ENCODE measurements at places on chromosomes 4 and X.
A peak's percentile ranks its signal among the peaks of the same experiment; 100 is the strongest.

DNA sequence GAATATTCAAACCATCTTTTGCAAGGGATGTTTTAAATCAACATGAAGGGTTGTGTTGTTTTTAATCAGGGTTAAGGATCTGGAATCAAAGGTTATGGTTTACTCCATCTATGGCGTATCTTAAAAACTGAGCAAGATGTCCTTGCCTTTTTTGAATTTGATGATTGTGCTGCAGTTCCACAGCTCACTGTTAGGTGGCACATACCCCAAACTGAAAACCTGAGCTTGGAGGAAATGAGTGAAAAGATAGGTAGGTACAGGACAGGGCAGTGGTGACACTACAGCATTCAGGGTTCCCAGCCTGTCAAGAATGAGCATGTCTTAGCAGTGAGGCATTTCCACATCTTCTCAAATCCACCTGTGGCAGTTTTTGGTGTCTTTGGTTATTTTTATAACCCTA, 13.1 kb upstream of the EOLA1 start:
- peak; percentile 53 for DNase-seq

DNA sequence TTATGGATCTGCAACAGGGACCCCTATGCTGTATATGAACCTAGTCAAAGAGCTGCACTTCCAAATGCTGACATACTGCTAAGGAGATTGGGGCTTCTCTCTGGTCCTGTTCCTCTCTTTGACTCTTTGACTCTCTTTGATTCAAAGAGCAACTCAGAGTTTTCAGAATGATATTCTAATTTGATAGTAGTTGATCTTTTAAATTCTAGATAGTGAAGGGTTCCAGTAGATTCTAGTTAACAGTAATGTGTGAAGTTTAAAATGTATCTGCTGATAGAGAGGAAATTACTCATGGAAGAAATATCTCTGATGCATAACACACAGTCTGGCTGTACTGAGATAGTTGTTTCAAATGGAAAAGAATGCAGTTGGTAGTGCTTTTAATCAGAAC, 239.1 kb downstream of the RASL11B start:
- no peak for DNase-seq

GRCh38 chr4:174397366-174398155, 113.8 kb downstream of the CEP44 start:
- no peak for DNase-seq

GRCh38 chr4:149264093-149264733, 551.4 kb downstream of the IQCM start:
- DNase-seq: peak; percentile 57

- no peak for DNase-seq
These were observed 82.4 kb upstream of the HPRT1 start for GRCh38 chrX:134377537-134377936.

GRCh38 chrX:25810202-25810601, 327.9 kb upstream of the MAGEB18 start:
- DNase-seq: no peak

- DNase-seq: no peak
These were observed 19.0 kb downstream of the SMS start for GRCh38 chrX:21959362-21960051.

DNA sequence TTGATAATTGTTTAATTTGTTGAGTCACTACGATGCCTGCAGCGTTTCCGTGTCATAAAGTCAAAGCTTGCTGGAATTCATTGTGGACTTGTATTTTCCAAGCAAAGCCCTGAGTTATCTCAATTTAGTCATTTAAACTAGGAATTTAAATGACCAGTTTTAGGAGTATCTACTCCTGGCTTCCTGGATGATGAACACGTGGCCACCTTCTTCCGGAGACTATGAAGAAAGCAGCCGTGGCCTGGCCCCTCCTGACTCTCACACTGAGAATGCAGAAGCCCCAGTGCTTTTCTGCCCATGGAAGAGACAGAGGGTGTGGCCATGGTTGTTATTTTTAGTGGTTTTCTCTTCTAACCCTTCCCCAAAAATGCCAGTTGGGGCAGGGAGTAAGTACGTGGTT, 250.7 kb upstream of the GATB start:
- DNase-seq: no peak

DNA sequence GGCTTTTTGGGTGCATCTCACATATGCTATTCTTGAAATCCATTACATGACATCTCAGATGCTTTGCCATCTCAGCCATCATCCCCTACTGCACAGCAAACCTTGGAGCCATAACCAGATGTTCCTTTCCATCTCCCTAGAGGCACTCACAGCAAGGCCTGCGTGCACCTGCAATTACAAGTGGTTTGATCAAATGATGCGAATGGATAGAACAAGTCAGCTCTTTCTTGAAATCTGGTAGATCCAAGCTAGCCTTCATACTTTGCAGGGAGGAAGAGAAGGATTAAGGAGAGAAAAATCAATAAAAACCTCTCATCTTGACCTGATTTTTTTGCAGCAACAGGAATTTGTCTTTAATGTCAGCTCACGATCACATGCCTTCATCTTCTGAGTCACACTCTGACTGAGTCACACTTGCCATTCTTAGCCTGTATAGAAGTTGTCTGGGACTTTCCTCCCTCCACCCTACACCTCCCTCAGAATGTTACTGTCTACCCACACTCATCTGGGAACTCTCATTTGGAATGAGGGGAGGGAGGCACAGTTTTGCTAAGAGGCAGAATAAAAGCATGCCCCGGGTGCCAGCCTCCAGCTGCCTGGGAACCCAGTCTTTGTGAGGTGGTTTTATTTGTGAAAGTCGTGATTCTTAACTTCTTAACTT, 11.9 kb upstream of the TRIML1 start:
- DNase-seq: no peak
